Right lobe of liver (tissue), 6 donors: ENCODE measurements at places on chromosomes 3 and 15. TPM values are rescaled to one million over a fixed set of nuclear protein-coding genes. Genes with fewer than 3 reads are reported as not detected.

The CBLB gene
- total RNA-seq: 17.5 TPM

- no peak overlapping the region for H3K27ac ChIP-seq
- H3K4me1 ChIP-seq: no peaks in the 10 kb centered on the region
- no peak for DNase-seq
- no peaks in the 10 kb centered on the region for H3K27me3 ChIP-seq
Measured at GRCh38 chr15:62491642-62492041, 326.6 kb upstream of the C2CD4B start.

- no peak overlapping the region for H3K27ac ChIP-seq
- DNase-seq: no peak
- H3K4me1 ChIP-seq: no peaks in the 10 kb centered on the region
- H3K4me3 ChIP-seq: no peak overlapping the region
- no peaks in the 10 kb centered on the region for H3K36me3 ChIP-seq
- no peaks in the 10 kb centered on the region for H3K27me3 ChIP-seq
Measured at GRCh38 chr3:31948280-31948679, 32.8 kb downstream of the OSBPL10 start.

- H3K4me1 ChIP-seq: no peaks in the 10 kb centered on the region
- H3K4me3 ChIP-seq: no peak overlapping the region
- DNase-seq: peak; percentile 37
Measured at GRCh38 chr3:126858401-126858800, 124.5 kb upstream of the PLXNA1 start.

DNA sequence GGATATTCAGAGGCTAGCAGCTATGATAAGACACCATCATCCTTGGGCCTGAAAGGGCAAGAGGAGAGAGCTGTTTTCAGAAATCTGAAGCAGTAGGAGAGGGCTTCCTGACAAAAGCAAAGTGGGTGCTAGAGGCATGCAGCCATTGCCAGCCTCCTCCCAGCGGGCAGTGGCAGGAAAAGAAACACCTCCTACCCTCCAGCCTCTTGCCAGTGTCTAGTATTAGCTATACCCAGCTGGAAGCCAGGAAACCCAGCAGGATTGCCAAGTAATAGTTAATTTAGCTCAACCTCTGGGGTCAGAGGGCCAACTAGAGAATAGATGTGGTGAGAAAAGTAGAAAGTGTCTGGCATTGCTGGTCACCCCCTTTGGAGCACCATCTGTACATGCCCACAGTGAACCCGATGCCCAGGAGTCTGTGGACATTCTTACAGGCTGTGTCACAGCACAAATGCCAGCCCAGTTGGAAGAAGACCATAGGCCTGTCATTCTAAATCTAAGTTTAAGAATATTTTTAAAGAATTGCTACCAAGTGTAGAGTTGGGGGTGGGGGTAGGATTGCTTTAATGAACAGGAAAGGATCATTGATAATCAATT, 85.3 kb downstream of the HCN4 start:
- H3K27me3 ChIP-seq: no peaks in the 10 kb centered on the region
- no peaks in the 10 kb centered on the region for H3K36me3 ChIP-seq
- H3K4me3 ChIP-seq: no peak overlapping the region
- no peaks in the 10 kb centered on the region for H3K4me1 ChIP-seq
